ENCODE measurements at places on chromosomes 13 and 19.
A peak's percentile ranks its signal among the peaks of the same experiment; 100 is the strongest.

DNA sequence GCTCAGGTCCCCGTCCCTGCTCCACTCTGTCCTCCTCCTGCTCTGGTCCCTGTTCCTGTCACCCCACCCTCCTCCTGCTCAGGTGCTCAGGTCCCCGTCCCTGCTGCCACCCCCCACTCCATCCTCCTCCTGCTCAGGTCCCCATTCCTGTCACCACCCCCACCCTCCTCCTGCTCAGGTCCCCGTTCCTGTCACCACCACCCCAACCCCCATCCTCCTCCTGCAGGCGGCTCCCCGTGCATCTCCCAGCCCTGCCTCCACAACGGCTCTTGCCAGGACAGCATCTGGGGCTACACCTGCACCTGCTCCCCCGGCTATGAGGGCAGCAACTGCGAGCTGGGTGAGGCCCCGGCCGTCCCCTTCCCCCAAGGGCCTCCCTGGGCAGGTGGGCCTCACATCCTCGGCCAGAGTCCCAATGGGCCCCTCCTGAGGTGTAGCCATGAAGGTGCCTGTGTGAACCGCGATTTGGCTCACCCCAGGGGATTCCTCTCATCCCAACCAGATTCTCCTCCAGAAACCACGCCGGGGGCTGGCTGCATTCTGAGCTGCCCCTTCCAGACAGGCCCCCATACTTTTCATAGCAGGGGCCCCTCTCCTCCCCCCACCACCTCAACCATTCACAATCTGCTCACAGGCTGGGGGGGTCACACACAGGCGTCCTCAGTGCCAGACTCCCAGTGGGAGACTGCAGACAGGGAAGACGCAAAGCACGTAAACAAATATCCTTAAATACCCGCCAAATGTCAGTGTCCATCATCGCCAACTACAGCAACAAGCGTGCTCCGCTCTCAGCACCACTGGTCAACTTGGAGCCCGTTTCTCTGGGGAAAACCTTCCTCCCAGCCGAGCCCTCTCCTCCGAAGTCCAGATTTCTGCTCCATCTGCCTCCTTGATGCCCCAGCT is 4.6 kb downstream of the PROZ start:
- no peak for DNase-seq

GRCh38 chr19:48020686-48021085 is 23.2 kb downstream of the CABP5 start:
- DNase-seq: no peak

GRCh38 chr19:35090506-35091214 is 25.0 kb upstream of the FXYD3 start:
- peak; percentile 22 for DNase-seq

- no peak for DNase-seq
These were observed 47.0 kb downstream of the CBY2 start for GRCh38 chr13:45748941-45749759.

DNA sequence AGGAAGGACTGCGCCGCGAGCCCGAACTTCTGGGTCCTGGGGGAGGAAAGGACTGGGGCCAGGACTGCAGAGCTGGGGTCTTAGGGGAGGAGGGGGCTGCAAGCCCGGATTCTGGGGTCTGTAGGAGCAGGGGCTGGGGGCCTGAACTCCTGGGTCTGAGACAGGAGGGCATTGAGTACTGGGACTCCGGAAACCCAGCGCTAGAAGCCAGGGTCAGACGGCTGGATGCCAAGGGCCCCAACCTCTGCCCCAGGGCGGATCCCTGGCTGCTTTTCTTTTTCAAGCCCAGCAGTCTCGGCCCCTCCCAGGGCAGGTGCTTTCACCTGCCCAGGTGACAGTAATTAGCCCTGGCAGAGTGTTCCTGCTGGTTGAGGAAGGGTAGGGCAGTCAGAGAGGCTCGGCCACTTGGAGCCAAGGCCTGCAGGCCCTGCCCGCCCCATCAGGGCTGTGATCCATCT is 2.3 kb downstream of the MYH14 start:
- DNase-seq: no peak

GRCh38 chr19:49594993-49595818 is 4.2 kb downstream of the PRR12 start:
- DNase-seq: no peak

DNA sequence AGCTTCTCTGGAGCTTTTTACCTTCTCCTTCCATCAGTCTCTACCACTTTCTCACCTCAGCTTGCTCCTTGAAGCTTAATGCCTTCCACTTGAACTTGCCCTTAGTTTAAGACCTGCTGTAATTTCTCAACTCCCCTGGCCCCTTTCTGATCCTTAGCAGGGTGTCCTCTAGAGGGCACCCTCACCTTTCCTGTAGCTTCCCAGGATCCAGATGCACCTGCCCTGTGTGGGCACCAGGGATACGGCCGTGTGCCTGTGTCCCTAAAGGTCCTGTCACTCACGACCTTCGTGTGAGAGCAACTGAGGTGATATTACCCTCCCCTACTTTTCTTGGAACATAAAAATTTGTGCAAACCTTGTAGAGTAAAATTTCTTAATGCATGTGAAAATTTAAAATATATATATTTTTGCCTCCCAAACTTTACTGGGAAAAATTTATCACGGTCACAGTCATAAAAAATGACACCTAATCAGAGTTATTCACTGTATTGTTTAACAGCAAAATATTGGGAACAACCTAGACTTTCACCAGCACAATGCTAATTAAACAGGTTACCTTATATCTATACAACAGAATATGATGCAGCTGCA is 46.4 kb downstream of the PSG3 start:
- no peak for DNase-seq

- no peak for DNase-seq
These were observed 1.6 kb downstream of the WDR88 start for GRCh38 chr19:33133438-33134031.

GRCh38 chr13:30982906-30983305 is 50.5 kb downstream of the TEX26 start:
- no peak for DNase-seq

- no peak for DNase-seq
These were observed 71.5 kb downstream of the ZNF536 start for GRCh38 chr19:30443531-30444252.

DNA sequence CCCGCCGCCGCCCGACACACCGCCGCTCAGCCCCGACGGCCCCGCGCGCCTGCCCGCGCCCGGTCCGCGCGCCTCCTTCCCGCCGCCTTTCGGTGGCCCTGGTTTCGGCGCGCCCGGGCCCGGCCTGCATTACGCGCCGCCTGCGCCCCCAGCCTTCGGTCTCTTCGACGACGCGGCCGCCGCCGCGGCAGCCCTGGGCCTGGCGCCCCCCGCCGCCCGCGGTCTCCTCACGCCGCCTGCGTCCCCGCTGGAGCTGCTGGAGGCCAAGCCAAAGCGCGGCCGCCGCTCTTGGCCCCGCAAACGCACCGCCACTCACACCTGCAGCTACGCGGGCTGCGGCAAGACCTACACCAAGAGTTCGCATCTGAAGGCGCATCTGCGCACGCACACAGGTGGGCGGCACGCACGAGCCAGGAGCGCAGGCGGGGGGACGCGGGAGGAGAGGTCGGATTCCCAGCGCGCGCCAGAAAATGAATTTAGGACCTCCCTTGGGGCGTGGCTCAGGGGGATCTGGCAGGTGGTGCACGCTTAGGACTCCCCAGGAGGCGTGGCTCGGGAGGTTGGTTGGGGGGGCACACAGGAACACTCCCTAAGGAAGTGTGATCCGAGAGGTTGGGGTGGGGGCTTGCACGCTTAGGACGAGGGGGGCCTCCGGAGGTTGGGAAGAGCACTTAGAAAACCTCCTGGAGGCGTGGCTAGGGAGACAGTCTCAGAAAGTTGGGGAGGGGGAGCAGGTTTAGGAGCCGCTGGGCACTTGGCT is 1.2 kb downstream of the KLF2 start:
- DNase-seq: peak; percentile 52

DNA sequence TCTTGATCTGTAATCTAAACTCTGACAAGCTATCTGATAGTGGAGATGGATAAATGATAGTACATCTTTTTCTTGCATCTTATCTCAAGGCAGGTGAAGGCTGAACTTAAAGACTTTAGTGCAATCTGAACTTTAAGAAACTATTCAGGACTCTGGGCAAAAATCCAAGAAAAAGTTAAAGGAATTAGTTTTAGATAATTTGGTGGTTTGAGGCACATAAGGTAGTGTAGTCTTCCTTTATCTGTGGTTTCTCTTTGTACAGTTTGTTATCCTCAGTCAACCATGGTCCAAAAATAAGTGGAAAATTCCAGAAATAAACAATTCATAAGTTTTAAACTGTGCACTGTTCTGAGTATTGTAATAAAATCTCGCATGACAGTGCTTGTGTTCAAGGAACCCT is 172.9 kb downstream of the UGGT2 start:
- no peak for DNase-seq

DNA sequence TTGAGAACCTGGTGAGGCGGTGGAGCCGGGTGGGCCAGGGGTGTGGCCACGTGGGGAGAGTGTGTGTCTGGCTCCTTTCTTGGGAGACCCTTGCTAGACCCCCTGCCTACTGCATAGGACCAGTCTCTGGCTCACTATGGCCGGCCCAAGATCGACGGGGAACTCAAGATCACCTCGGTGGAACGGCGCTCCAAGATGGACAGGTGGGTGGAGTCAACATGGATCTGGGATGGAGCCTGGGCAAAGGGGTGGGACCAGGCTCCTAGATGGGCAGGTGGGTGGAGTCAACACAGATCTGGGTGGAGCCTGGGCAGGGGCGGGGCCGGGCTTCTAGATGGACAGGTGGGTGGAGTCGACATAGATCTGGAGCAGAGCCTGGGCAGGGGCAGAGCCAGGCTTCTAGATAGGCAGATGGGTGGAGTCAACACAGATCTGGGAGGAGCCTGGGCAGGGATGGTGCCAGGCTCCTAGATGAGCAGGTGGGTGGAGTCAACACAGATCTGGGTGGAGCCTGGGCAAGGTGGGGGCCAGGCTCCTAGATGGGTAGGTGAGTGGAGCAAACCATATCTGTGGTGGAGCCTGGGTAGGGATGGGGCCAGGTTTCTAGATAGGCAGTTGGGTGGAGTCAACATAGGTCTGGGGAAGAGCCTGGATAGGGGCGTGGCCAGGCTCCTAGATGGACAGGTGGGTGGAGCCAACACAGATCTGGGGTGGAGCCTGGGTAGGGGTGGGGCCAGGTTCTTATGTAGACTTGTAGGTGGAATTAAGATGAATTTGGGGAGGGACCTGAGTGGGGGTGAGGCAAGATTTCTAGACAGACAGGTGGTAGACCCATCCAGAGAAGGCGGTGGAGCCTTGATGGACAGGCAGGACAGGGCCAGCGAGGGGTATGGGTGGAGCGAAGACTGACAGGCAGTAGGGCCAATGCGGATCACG is 56.5 kb downstream of the VAV1 start:
- DNase-seq: peak; percentile 32

GRCh38 chr13:97266772-97267417 is 44.8 kb downstream of the MBNL2 start:
- no peak for DNase-seq

- DNase-seq: no peak
These were observed 8.2 kb upstream of the HSD17B14 start for GRCh38 chr19:48844472-48844871.

- no peak for DNase-seq
These were observed 4.3 kb downstream of the RNU6-9 start for GRCh38 chr19:897442-898039.

DNA sequence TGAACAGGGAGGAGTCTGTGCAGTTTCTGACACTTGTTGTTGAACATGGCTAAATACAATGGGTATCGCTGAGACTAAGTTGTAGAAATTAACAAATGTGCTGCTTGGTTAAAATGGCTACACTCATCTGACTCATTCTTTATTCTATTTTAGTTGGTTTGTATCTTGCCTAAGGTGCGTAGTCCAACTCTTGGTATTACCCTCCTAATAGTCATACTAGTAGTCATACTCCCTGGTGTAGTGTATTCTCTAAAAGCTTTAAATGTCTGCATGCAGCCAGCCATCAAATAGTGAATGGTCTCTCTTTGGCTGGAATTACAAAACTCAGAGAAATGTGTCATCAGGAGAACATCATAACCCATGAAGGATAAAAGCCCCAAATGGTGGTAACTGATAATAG is 16.1 kb downstream of the CEACAM6 start:
- DNase-seq: no peak

DNA sequence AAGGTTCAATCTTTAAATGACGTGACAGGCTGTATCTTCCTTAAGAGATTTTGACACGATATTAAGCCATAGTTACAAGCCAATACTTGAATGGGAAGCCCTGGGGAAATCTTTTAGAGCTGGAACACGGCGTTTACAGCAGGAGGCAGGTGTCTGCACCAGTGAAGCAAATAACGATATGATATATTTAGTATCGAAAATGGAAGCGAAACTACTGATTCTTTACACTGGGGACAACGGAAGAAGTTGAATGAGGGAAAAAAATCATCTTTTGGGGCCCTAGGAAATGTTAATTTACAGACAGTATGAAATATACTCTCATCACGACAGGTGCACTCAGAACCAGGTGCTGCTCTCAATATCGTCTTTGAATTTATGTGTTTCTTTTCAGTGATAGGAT is 793.9 kb upstream of the PCDH20 start:
- DNase-seq: no peak

GRCh38 chr19:28977826-28978225 is 235.1 kb downstream of the UQCRFS1 start:
- no peak for DNase-seq

GRCh38 chr19:6450166-6450565 is 9.4 kb downstream of the SLC25A23 start:
- no peak for DNase-seq

DNA sequence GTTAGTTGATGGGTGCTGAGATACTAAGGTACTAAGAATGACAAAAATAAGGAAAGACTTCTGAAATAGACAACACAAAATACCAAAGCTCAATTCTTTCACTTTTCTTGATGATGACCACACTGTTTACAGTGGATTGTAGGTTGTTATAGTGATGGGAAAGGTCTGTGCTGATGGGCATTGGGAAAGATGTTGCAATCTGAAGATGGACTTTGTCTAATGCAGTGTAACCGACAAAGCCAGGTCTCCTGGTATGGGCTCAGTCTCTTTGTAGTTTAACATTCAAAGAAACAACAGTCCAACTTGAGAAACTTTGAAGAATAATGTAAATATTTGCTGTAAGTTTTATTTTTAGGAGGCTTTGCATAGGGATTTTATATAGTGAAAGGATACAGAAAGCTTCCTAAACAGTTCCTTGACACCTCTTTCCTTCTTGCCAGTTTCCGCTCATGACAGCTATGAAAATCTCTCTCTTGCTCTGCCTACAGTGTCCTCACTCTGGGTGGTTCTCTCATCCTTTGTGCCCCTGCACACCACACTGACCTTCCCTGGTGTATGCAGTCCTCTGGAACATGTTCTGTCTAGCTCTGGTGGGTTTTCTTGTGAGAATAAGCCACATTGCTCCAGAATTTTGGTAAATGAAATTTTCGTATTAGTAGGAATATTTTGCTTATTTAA is 172.2 kb downstream of the KCNRG start:
- no peak for DNase-seq

- DNase-seq: no peak
These were observed 409.0 kb downstream of the COG6 start for GRCh38 chr13:40064154-40065097.

- DNase-seq: no peak
These were observed 1339.4 kb downstream of the EFNB2 start for GRCh38 chr13:105196052-105196451.

GRCh38 chr19:10670182-10670581 is 16.0 kb downstream of the ILF3 start:
- DNase-seq: no peak

- DNase-seq: no peak
These were observed 927 bp downstream of the CHAMP1 start for GRCh38 chr13:114315074-114315785.
